ENCODE measurements at places on chromosomes 11 and 22.

DNA sequence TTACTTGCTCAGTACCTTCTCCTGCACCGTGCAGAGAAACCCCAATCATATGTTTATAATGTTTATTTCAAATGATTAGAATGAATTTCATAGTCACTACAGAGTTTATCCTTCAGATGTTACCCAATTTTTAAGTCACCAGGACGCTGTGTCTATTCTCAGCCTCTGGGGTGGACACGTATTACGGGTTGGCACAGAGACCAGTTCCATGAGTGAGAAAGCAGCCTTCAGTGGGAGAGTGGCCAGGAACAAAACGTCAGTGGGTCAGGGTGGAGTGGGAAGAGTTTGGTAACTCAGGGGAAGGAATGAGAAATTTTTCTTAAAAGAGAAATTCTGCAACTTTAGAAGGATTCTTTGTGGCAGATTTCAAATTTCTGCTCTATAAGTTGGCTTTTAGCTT is 77.1 kb upstream of the MTMR2 start:
- DNase-seq, result no peak

DNA sequence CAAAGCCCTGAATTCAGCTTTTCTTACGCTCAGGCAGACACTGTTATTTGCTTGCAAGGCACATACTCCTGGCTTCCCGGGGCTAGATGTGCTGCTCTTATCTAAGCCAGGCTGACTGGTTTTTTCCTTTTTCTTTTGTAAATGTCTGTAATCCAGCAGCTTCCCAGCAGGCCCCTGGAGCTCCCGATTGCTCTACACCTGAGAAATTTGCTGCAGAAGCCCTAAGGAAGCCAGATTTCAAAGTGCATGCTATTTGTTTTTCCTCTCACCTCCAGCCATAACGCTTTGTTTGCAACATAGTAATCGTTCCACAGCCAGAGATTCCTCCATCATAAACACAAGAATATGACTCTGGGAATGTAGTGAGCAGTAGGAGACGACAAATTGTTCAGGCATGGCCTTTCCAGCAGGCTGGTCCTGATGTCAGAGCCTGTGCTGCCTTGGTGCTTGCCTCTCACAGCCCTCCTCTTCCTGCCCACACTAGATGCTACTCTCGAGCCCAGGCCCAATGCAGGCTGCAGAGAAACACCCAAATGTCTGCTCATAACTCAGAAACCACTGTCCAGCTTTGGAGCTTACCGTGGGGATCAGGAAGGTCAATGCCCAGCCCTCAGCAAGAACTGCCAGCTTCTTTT is 54.7 kb upstream of the SLC6A5 start:
- DNase-seq, result no peak

DNA sequence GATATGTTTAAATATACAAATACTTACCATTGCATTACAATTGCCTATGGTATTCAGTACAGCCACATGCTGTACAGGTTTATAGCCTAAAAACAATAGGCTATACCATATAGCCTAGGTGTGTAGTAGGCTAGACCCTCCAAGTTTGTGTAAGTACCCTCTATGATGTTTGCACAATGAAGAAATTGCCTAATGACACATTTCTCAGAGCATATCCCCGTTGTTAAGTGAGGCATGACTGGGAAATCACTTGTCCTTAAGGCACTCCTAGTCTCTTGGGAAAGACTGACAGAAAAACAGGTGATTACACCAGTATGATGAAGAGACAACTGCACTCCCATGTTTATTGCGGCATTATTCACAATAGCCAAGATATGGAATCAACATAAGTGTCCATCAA is 187.2 kb downstream of the SPON1 start:
- no peak for DNase-seq

GRCh38 chr11:65116370-65117205 is 913 bp downstream of the ZNHIT2 start:
- DNase-seq, result no peak

GRCh38 chr11:34148504-34149165 is 43.2 kb downstream of the NAT10 start:
- no peak for DNase-seq

DNA sequence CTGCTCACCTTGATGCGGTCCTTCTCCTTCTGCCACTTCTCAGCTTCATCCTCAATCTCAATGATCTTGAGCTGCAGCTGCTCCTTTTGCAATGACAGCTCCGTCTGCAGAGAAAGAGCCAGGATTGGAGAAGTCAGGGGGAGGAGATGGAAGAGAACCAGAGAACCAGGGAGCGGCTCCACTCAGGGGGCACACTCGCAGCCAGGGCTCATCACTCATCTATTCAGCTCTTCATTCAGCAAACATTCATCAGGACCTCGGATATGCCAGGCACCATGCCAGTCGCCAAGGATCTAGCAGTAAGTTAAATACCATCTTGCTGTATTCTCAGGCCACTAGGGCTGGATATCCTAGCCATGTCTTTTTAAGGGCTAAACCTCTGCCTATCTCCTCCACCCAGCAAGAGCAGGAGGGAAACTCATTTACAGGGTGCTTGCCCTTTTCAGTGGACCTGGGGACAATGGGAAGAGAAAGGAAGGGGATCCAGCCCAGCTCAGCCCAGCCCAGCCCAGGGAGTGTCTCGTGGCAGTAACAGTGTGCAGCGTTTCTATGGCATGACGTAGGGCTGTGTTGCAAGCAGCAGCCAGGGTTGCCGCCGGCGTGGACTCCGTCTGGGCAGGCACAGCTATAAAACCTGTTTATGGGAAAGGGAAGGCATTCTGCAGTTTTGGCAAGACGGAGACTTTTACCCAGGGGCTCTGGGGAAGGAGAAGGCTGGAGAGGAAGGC is 9.4 kb downstream of the TRIM29 start:
- DNase-seq, result no peak

DNA sequence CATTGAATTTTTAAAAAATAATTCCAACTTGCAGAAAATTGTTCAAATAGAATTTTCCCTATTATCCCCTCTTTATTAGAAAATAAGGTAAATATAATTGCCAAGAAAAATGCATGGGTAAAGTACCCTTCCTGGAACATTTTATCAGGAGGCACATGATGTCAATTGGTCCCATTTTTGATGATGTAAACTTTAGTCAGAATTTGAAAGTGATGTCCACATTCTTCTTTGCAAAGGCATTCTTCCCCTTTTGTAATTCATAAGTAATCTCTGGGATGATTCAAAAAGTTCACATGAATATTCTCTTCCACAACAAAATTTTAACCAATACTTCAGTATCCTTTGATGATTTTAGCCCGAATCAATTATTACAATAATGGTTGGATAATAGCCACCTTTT is 86.9 kb upstream of the ANO3 start:
- DNase-seq, result no peak

- no peak for DNase-seq
Measured at GRCh38 chr11:15412054-15412453, 297.3 kb downstream of the INSC start.
